ENCODE measurements at places on chromosomes 5 and 9.

- DNase-seq = no peak
Measured at GRCh38 chr9:35793461-35793860, 2.1 kb downstream of the NPR2 start.

DNA sequence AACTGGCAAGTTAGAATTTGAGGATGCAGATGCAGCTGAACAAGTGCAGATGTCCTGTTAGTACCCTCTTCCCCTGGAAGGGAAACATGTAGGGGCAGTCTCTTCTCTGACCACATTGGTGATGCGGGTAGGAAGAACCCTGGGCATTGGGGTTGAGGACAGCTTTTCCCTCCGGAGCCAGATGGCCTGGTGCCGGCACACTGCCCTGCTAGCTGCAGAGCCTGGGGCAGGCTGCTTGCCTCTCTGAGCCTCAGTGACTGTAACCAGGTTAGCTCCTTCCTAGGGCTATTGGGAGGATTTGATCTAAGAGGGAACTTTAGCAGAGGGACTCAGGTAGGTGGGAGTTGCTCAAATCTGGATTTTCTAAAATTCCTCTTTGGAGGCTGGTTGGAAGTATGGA, 148.4 kb downstream of the HSPA4 start:
- no peak for DNase-seq

DNA sequence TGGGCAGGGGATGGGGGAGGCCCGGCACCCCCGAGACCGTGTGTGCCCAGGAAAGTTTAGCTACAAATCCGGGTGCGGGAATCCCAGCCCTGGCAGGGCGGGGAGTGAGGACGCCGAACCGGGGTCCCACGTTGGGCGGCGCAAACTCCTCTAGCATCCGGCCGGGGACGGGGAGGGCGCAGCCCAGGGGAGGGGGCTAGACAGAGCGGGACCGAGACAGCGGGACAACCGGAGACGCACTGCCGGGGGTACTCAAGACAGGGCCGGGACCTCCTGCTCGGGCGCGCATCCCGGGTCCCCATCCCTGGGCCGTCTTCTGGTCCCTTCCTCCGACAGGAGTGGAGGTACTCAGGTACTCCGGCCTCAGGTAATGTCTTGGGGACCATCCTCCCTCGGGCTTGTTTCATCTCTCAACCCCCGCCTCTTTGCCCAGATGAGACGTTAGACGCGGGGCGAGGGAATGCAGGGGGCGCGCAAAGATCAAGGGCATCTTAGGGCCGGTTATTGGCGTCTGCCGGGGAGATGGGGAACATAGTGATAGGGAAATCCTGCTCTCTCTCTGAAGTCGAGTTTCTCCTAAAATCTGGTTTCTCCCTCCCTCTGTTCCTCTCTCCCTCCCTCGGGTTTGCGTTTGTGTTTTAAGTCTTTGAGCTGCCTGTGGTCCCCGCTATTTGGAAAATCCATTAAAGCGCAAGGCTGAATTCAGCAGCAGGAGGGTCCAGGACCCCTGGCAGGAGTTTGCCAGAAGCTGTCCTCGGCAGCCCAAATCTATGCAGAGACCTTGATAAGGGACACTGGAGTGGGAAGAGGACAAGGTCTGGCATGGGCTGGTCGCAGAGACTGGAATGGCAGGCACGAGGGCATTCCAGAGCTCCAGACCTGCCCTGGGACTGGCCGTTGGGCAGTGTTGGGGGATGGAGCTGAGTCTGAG, 815 bp downstream of the PDZD2 start:
- no peak for DNase-seq

DNA sequence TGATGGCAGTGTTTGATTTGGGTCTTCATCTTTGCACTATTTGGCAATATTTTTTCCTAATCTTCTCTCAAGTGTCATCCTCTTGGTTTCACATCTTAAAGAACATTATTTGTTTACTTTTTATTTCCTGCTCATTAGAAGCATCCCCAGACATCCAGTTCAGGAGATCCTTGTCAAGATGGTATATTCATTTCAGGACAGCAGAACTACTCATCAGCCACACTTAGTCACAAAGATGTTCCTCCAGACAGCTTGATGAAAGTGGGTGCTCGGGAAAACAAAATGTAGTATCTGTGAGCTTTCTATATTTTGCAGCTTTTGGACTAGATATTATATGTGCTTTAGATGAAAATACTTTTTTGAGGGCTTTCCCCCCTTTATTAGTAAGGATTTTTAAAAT, 72.1 kb upstream of the SREK1 start:
- DNase-seq = no peak

DNA sequence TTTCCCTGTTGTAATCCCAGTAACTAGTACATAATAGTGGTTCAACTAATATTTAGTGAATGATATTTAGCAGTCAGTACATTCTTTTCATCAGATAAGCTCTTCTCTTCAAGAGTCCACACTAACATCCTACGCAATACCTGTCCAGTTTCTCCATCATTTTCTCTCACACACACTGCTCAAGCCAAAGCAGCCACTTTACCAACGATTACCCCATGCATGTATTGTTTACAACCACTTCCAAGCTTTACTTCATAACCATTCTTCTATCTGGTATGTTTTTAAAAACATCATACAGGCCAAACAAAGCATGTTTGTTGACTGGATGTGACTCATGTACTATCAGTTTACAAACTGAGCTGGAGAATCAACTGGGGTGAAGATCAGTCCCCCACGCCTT, 7.3 kb downstream of the UBTD2 start:
- no peak for DNase-seq

DNA sequence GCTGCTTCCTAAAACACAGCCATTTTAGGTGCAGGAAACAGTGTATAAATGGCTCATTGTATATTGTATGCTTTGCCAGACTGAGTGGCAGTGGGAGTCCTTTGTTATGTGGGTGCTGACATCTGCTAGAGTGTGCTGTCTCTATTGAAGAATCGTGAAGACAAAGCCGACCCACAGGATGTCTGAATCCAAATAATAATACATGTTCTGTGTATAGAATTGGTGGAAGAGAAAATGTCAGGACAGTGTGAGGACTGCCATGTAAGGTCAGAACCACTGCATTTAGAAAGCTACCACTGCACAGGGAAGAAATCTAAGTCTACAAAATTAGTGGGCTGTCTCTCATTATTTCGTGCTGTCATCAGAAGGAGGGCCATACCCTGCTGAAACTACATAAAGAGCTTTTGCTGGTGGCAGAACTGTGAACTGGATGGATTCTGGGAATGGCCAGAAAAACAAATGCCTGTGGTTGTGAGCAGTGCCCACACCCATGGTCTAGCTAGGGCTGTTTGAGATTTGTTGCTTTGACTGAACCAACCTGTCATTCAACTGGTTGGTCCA, 2.5 kb downstream of the IL7R start:
- DNase-seq = no peak

DNA sequence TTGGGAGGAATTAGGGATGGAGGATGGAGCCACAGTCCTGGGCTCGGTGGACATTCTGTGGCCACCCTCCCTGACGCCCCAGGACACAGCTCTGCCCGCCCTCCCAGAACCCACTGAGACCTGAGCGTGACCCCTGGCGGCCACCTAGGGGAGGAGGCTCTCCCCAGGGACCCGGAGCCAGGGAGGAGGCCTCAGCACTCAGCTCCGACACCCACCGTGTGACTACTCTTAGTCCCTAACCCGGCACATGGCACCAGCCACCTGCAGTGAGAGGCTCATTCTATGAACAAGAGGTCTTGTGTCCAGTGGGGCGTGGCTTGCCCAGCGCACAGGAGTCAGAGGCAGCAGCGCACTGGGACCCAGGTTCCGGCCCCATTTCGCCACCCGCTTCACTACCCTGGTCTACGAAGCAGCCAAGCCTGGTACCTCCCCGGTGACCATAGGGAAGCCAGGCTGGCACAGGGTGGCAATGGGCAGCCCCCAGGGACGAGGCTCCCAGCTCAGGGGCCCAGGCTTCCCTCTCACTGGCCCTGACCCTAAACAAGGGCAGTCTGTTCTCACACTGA, 10.2 kb downstream of the SARDH start:
- no peak for DNase-seq

- DNase-seq = peak; percentile 33
Measured at GRCh38 chr9:114621975-114622609, 11.0 kb downstream of the TMEM268 start.

GRCh38 chr9:71643330-71643729, 125.0 kb downstream of the CEMIP2 start:
- no peak for DNase-seq

DNA sequence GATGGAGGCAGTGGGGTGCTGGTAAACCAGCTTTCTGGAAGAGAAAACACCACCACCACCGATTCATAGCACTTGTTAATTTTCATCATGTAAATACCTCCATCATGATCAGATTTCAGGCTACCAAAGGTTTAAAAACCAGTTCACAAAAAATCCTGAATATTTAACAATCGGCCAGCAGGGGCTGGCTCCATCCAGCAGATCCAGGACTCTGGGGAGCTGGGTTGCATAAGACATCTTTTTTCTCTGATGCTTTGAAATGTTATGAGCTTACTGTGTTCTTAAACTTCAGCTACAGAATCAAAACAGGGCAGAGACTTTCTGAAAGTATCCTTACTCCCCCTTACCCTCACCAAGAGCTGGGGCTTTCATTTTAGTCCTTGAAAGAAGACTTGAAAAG, 14.6 kb upstream of the RNF183 start:
- no peak for DNase-seq

DNA sequence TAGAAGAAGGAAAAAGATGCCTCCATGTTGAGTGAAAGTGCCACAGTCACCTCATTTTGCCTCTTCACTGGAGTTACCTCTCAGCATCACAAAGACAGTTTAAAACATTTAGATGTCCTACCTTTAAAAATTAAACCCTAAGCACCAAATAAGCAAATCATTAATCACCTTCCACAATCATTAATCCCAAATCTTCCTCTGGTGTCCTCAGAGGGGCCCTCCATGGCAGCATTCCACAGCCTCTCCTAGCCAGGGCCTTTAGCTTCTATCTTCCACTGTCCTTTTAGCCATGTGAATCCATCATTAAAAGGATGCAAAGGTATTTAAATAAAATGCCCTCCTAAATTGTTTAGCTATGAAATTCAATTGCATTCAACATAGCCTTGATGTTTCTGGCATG, 310.8 kb downstream of the PDE4D start:
- no peak for DNase-seq

DNA sequence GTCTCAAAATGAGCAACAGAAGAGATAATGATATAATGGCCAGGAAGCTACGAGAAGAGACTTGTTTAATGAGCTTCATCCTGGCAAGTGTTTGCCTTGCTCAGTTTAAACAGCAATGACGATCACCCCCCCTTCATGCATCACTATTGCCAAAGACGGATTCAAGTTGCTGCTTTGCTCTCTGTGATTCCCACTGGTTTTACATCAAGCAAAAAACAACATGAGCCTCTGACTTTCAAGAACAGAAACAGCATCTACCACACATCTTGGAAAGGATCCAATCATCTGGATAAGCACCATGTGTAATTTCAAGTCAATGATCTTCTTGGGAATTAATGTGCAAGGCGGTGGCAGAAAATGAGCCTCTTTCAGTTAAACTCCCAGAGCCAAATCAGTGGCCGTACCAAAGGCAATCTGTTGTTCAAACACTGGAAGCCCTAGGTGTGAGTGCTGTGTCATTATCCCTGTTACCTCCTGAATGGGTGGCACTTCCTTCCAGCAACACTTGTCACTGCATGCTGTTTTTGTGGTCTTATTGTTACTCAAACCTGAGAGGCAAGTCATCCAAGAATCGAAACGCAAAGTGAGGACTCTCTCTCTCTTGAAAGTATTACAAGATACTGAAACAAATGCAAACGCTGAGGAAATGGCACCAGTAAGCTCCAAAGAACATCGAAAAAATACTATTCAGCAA, 72.8 kb downstream of the MED27 start:
- DNase-seq = peak; percentile 44

- peak; percentile 8 for DNase-seq
Measured at GRCh38 chr5:84779186-84779585, 394.5 kb upstream of the EDIL3 start.

- no peak for DNase-seq
Measured at GRCh38 chr5:96919754-96920197, 16.1 kb upstream of the LNPEP start.

DNA sequence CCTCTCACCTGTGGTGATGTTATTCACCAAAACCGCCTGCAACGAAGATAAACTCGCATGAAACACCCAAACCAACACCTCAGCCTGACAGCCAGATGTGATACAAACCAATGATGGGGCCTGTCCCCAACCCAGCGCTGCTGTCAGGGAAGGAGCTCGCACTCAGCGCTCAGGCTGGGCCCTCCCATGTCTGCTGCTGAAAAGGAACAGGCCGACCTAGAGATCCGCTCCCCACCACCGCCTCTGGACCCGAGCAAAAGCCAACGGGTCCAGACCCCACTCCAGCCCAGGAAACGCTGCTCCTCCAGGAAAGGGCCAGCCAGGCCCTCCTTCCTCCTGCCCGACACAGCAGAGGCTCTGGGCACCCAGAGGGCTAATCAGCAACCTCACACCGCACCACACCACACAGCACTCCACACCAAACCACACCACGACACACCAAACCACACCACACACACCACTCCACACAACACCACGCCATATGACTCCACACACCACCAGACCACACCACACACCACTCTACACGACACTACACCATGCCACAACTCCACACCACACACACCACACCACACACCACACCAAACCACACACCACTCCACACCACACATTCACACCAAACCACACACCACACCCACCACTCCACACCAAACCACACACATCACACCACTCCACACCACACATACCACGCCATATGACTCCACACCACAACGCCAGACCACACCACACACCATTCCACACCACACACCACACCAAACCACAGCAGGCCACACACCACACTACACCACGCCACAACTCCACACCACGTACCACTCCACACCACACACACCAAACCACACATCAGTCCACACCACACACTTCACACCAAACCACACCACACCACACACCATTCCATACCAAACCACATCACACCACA, 46.5 kb downstream of the GOLM1 start:
- DNase-seq = no peak
